ENCODE measurements at places on chromosomes 4 and X.

DNA sequence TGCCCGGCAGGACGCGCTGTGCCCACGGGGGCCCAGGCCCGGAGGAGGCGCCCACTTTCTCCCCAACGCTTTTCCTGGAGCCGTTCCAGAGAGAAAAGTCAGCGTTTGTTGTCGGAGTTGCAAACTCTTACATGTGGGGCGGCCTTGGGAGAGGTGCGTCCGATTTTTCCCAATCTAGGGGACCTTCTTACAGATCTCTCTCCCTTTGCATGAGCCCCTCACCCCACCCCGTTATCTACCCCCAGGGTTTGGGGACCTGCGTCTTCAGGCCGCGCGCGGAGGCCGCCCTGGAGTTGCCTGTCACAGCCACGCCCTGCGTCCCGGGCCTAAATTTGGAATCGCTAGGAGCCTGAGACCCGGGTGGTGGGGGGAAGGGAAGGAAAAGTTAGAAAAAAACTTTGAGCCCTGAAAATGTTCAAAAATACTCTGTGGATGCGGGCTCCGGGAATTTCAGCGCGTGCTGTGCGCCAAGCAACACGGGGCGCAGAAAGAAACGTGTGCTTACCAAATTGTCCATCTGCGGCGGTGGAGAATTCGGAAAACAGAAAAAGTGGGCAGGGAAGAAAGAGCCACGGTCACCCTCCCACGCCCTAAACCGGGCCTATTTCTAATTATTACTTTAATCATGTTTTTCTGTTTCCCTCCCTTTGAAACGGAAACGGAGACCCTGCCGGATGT, 587 bp downstream of the CD99 start:
- no peak for DNase-seq

GRCh38 chrX:104427073-104427472, 138.9 kb upstream of the IL1RAPL2 start:
- no peak for DNase-seq

DNA sequence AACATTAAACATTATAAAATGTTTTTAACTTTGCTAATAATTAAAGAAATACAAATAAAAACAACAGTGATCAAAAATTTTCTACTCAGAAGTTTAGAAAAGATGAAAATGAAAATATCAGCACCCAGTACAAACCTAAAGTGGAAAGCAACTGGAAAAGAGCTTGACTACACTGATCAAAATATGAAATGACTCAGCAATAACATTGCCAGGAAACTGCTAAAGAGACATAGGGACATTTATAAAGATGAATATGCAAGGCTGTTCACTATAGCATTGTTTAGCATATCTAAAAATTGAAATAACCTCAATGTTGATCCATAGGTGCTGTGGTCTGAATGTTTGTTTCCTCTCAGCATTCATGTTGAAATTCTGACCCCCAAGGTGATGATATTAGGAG, 88.5 kb upstream of the NOCT start:
- DNase-seq: no peak

GRCh38 chrX:49892542-49892941, 13.3 kb downstream of the USP27X start:
- no peak for DNase-seq

DNA sequence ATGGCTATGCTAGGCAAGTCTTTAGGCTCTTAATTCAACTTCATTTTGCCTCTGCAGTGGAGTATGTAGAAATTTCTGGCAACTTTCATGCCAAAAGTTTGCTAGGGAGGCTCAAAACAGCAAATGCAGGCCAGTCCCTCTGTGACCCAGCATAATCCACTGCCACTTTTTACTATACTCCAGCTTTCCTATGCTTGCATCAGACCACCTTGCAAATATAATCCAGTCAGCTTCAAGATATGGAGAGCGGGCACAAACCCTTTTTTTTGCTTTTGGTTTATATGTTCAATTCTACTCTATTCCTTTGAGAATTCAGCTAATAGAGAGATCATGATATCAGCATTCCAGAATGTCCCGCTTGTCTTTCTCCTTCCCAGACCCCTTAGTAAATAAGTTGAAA, 192.0 kb upstream of the PABPC4L start:
- DNase-seq: no peak

DNA sequence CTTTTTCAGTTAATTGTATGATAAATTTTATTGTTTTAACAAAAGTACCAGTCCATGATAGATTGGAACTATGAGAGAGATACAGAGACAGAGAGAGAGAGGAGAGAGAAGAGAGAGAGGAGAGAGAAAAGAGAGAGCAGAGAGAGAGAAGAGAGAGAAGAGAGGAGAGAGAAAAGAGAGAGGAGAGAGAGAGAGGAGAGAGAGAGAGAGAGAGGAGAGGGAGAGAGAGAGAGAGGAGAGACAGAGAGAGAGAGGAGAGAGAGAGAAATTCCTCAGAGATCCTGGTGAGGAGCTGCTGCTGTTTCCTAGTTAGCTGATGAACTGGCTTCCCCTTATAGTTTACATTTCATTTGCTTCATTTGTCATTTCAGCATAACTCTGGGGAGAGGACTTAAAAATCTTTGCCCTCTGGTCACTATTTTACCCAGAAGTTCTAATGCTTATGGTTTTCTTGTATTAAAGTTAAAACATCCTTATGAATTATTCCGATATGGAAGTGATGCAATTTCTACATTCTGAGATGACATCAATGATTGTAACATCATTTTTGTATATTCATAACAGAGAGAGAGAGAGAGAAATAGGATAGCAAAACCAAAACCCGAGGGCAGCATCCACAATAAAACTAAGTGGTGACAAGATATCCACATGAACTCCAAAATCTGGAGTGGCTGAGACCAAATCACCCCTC, 10.8 kb downstream of the CTAG1A start:
- no peak for DNase-seq
